ENCODE measurements at places on chromosomes 7 and 10.

GRCh38 chr10:80664071-80664680 lies 126.5 kb downstream of the SH2D4B start:
- DNase-seq: peak; percentile 69

- no peak for DNase-seq
These were observed 48.7 kb upstream of the RHOBTB1 start for GRCh38 chr10:60992636-60993035.

DNA sequence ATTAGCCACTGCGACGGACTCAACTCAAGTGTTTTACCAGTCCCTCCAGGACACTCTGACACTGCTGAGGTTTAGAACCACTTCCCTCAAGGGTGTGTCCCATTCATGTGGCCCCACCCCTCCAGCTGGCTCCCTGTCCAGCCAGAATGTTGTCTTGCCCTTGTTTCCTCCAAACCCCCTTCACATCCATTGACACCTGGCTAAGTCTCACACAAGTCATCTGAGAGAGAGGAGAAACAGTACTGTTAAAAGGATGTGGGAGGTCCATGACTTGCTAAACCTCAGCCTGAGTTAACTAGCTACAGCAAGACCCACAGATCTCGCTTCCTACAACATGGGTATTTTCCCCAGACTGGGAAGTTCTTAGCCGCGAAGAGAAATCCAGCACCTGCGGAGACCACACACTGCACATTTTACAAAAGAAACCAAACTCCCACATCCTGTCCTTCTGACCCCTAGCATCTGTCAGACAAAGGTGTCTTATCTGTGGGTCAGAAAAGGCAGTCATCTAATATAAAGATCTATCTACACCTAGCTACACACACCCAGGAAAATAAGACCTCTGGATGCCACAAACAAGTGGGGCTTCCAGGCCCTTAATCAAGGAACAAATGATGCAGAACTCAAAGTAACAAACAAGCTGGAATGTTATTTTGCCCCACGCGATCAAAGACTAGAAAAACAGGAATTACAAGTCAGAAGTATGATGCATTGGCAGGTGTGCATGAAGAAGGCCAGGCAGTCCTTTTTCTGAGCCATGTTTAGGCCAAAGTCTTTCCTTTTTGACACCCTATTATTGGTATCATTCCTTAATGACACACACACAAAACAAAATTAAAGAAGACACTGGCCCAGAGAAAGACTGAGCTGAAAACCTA lies 13.9 kb downstream of the OSBPL3 start:
- DNase-seq: no peak

DNA sequence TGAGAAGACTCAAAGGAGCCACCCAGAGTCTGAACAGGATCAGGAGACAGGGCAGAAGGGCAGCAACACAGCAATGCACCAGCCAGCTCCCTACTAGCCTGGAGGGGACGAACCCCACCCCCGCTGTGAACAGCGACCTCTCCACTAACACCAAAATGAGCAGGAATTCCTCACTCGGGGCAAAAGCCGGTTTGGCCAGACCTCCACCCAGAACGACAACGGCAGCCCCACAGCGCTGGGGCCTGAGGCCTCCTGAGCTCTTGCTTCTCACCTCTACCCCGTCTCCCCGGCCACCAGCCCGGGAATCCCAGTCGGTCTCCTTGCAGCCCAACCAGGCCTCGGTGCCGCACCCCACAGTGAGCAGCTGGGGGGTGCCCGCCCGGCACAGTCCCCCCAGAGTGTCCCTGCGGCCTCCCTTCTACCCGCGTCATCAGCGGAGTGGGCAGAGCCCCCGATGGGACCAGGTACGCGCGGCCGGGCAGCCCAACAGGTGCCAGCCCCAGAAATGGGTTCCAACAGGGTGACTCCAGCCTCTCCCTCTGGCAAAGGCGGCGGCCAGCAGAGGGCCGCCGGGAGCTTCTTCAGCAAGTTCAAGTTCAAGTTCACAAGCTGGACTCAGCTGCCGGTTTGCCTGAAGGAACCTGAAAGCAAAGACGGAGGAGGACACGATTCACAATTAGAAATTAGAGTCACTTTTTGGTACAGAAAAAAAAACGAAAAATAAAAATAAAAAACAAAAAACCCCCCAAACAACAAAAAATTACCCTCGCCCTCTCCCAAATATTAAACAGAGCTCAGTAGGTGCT lies 129.0 kb downstream of the MARCHF5 start:
- peak; percentile 39 for DNase-seq

- DNase-seq: no peak
These were observed 182.1 kb downstream of the ARID5B start for GRCh38 chr10:62083412-62084267.

DNA sequence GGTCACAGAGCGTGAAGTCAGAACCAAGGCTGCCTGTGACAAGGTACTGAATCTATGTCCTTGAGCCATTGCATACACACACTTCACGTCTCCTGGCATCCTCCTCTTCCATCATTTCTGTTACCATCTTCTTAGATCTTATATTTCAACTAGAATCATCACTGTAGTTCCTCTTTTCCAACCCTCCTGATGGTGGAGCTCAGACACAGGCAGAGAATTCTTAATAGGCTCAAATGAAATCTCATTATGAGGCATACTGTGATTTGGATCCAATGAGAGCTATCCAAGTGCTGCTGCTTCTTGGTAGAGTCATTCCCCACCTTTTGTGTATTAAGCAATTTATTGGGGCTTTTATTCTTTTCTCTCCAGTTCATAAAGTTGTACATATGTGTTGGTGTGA lies 113.2 kb downstream of the CALCR start:
- DNase-seq: no peak
